ENCODE measurements at places on chromosomes 4 and X.
A peak's percentile ranks its signal among the peaks of the same experiment; 100 is the strongest.

GRCh38 chr4:85722807-85723206, 247.9 kb downstream of the ARHGAP24 start:
- no peak for DNase-seq

- DNase-seq, result no peak
Observed at GRCh38 chr4:94920369-94920768, 162.6 kb downstream of the BMPR1B start.

GRCh38 chr4:3287972-3288570, 4.8 kb upstream of the RGS12 start:
- DNase-seq, result no peak

- no peak for DNase-seq
Observed at GRCh38 chr4:150573534-150573933, 8.4 kb upstream of the MAB21L2 start.

DNA sequence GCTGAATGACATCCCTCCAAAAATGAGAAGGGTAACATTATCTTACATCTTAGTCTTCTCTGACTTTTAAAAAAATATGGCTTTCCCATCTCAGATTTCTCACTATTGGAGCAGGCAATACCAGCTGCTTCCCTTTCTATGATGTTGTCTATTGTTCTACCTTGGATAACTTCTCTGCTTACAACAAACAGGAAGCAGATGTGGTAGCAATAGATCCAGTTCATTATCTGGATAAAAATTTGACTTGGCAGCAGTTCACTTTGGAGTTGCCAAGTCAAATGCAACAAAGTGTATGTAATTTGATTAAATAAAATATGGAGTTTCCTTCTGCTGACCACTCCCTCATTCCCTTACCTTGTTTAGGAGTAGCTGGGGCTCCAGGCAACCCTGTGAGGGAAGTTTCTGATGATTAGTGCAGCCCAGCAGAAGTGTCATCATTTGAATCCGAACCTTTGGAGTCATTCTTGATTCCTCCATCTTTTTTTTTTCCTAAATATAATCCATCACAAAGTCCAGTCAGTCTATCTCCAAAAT, 72.0 kb upstream of the GPRIN3 start:
- DNase-seq, result peak; percentile 28

DNA sequence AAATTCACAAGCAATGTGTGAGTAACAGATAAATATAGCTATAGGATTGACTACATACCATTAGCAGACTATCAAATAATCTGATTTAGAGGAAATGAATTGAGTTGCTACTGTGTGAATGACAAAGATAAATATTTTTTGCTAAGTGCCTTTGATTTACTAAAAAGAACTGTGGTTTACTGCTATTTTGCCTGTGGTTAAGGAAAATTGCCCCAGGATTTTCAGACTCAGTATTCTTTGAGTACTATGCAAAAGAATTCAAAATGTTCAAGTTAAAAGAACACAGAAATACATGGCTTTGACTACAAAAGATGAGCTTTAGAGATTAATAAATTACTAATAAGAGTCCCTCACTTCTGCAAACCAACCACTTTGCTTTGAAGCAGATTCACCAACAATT, 853.8 kb downstream of the ADGRL3 start:
- no peak for DNase-seq

DNA sequence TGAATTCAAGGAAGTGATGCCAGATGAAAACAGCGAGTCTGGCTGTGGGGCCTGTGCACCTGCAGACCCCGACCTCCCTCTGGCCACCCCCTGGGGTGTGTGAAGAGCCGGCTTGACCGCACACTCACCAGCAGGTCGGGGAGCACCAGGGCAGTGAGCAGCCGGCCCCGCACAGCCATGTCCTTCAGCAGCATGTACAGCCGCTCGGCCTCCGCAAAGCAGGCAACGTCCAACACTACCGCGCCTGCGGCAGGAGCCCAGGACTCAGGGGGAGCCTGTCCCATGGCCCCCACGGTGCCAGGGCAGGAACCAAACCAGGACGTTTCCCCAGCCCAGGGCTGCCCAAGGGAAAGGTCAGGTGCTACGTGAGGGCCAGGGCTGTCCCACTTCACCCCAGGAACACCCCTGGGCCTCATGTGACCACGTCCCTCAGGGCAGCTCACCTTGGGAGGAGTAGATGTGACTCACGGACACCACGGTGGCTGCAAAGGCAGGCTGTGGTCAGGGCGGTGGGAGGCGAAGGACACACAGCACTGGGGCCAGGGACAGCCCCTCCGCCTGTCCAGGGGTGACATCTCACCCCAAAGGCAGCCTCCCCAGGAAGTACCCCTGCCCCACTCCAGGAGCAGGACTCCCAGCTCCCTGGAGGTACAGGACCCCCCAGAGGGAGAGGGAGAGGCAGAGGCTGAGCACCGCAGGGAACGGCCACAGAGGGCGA, 8.2 kb downstream of the DGKQ start:
- no peak for DNase-seq

DNA sequence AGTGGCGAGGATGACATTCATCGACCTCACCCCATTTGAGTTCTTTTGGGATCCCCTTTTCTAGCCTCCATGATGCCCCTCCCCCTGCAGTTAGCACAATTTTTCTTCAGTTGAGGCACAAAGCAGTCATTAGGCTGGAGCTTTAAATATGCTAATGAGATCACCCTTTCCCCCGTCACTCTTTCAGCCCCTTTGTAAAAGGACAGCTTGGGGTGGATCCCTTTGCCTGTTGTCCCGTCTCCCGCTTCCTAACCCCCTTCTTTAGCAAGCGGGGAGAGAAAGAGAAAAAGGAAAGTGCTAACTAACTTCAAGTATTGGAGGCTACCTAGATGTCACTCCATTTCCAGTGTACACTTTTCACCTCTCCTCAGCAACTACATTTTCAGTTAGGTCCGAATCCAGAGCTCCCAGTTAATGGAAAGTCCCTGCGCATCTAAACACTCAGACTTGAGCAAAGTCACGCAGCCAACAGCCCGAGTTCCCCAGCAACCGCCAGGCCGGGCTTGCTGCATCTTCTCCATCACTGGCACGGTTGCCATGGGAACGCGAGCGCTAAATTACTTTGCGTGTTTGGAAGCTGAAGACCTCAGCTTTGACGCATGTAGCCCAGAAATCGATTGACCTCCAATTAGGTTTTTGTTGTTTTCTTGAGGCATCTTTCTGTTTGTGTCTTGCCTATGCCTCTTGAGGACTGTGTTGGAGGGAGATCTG, 76.8 kb downstream of the RTL5 start:
- DNase-seq, result no peak

GRCh38 chr4:68426516-68426915, 20.7 kb upstream of the TMPRSS11E start:
- no peak for DNase-seq

GRCh38 chr4:152734015-152734698, 45.4 kb downstream of the TIGD4 start:
- no peak for DNase-seq

GRCh38 chr4:112508356-112508755, 7.6 kb downstream of the NEUROG2 start:
- DNase-seq, result peak; percentile 48

DNA sequence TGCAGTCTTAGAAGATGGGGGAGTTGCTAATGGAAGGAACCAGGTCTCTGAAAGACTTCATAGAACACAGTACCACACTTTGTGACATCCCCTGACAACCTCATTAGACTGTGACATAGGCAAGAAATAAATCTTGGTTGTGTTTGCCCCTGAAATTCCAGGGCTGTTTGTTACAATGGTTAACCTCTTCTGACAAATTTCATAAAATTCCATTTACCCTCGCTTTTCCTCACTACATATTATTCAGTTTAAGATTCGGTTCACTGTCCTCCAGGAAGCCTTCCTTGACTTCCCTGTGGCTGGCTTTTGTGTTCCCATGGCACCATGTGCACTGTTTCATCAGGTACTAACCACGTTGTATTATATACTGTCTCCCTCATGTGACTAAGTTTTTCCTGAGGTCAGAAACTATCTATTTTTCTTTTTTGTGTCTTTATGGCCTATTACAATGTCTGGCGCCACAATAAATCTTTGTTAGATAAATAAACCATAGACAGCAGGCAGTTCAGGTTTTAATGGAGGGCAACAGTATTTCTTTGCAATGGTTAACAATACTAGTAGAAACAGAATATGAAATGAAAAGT, 54.2 kb downstream of the ATXN3L start:
- DNase-seq, result peak; percentile 12

- DNase-seq, result no peak
Observed at GRCh38 chr4:161393602-161394001, 770.2 kb downstream of the FSTL5 start.

GRCh38 chr4:185734214-185734613, 77.8 kb downstream of the SORBS2 start:
- no peak for DNase-seq

- no peak for DNase-seq
Observed at GRCh38 chr4:95387719-95388118, 161.1 kb downstream of the UNC5C start.

GRCh38 chr4:150211799-150212445, 133.7 kb downstream of the DCLK2 start:
- DNase-seq, result no peak

DNA sequence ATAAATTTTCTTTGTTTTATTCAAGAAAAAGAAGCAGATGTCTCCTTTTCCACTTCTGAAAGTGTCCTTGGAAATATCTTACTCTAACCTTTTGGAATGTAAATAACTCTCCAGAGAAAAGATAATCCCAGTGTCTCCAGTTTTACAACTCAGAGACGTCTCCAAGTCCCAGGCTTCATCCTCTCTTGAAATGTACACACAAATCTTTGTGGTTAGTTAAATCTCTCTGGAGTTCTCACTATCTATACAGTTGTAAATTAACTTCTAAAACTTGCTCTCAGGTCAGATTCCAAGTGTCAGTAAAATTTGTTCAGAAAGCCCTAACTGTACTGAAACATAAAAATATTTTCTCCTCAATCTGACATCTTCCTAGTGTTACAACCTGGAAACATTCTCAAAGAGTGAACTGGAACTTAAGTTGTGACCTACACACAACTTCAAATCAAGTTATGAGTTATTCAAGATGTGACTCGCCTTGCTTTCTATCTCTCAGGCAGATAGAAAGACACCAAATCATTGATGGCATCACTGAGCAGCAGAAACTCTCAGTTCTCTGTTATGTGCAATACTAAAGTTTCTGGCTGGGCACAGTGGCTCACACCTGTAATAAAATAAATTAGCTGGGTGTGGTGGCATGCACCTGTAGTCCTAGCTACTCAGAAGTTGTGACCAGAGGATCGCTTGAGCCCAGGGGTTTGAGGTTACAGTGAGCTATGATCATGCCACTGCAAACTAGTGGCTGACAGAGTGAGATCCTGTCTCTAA, 284.2 kb downstream of the RCHY1 start:
- DNase-seq, result no peak

DNA sequence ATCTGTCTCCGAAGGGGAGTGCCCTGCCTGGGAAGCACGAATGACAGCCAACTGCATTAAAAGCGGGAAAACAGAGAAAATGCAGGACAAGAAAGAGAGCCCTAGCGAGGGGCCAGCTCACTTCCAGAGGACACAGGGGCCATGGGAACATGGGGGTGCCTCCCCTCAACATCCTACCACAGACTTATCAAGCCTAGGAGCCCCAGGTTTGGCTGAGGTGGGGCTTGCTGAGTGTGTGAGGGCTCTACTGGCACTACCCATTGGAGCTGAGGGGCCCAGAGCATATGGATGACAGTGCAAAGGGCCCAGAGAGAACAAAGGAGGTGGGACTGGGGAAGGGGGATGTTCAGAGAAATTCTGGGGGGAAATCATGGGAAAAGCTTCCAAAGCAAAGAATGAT, 101.8 kb downstream of the PJA1 start:
- no peak for DNase-seq

DNA sequence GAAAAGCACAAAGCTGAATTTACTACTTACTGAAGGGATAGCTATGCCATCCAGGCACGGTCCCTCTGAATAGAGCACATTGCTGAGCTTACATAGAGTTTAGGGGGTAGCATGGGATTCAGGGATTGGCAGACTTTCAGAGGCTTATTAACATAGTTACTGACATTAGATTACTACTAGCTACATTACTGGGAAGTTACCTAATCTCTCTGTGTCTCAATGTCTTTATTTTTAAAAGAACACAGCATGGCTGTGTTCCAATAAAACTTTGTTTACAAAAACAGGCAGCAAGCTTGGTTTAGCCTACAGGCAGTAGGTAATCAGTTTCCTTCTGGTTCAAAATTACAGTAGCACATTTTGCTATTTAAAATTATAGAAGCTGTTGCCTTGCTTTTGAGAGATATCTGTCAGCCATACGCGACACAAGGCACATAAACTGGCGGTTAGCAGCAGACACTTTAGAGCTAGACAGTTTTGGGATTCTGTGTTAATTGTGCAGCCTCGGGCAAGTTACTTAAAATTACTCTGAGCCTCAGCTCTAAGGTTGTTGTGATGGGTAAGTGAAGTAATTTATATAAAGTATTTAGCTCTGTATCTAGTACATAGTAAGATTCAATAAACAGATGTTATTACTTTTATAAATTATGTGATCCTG, 6.9 kb downstream of the KLHL8 start:
- no peak for DNase-seq

DNA sequence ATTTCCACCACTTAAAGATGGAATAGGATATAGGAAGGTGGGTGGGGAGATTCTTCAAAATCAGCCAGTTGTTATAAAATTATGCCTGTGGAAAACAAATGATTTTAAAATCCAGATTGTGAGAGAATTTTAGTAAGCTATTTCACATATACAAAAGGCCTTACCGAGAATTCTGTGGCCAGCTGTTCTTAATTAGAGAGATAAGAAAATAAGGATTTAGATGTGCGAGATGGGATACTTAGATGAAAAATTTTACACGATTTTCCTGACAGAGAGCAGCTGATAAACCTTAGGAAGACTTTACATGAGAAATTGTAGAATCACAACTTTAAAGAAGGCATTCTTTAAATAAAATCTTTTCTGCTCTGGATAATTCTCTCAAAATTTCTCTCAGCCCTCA, 94.5 kb upstream of the IQCM start:
- no peak for DNase-seq

DNA sequence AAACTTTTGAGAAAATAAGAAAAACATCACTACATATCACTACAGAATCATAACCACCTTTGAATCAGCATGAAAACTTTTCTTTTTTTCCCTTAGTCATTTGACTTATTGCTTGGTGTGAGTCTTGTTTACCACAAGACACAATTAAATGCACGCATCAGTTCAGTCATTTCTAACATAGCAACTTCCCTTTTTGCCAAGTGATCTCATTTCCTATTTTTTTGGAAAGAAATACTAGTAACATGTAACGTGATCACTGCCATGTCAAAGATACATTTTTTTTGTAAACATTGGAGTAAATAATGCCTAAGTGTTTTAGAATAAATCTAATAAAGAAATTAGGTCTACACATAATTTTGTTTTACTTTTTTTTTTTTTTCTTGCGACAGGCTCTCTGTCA, 5.1 kb upstream of the CXCL8 start:
- no peak for DNase-seq

GRCh38 chr4:73895201-73896175, 26.3 kb downstream of the CXCL1 start:
- DNase-seq, result no peak

- DNase-seq, result no peak
Observed at GRCh38 chr4:185128272-185129119, 14.6 kb upstream of the SLC25A4 start.

- DNase-seq, result no peak
Observed at GRCh38 chrX:41116948-41117347, 31.7 kb downstream of the USP9X start.

GRCh38 chr4:47215759-47216158, 184.4 kb downstream of the GABRB1 start:
- DNase-seq, result no peak

GRCh38 chr4:38109370-38109769, 149.2 kb downstream of the PTTG2 start:
- DNase-seq, result no peak

All from NCI-H748 treated with DMSO at 0.1 percent for 48 hours (cell line).